Subcutaneous adipose tissue (tissue), 4 donors: ENCODE measurements at places on chromosomes 4 and X. TPM values are rescaled to one million over a fixed set of nuclear protein-coding genes. Genes with fewer than 3 reads are reported as not detected.

The PABPC4L gene
- total RNA-seq = 1.1 TPM

The PAGE1 gene
- total RNA-seq = not detected

The SPANXA2 gene
- not detected for total RNA-seq

The SCRG1 gene
- under 0.01 TPM for total RNA-seq

The DCLK2 gene
- total RNA-seq = 2.4 TPM

The C4orf51 gene
- total RNA-seq = not detected

The NALF2 gene
- not detected for total RNA-seq

The EMCN gene
- 45.8 TPM for total RNA-seq

The AMOT gene
- 26.0 TPM for total RNA-seq

The DRP2 gene
- not detected for total RNA-seq

The SLC9B1 gene
- 3.1 TPM for total RNA-seq

The EFHC2 gene
- total RNA-seq = 0.88 TPM

The CACNA1F gene
- total RNA-seq = 0.34 TPM

The GLRA3 gene
- not detected for total RNA-seq

The SPANXA1 gene
- not detected for total RNA-seq

The PCGF3 gene
- total RNA-seq = 36.7 TPM

The SMR3B gene
- not detected for total RNA-seq

The HS3ST1 gene
- 2.1 TPM for total RNA-seq

The CLIC2 gene
- total RNA-seq = 29.6 TPM

The C4orf36 gene
- total RNA-seq = not detected

The YY2 gene
- total RNA-seq = 2.4 TPM

The TCEAL7 gene
- 4.8 TPM for total RNA-seq

The RAB41 gene
- not detected for total RNA-seq

The DGKK gene
- not detected for total RNA-seq

The AWAT1 gene
- total RNA-seq = not detected

The UGT2B11 gene
- not detected for total RNA-seq
